ENCODE measurements at places on chromosomes 6 and 20. TPM values are rescaled to one million over a fixed set of nuclear protein-coding genes. Genes with fewer than 3 reads are reported as not detected.

KCNS1 gene
- total RNA-seq, result not detected

RIPPLY2 gene
- total RNA-seq, result not detected

DNA sequence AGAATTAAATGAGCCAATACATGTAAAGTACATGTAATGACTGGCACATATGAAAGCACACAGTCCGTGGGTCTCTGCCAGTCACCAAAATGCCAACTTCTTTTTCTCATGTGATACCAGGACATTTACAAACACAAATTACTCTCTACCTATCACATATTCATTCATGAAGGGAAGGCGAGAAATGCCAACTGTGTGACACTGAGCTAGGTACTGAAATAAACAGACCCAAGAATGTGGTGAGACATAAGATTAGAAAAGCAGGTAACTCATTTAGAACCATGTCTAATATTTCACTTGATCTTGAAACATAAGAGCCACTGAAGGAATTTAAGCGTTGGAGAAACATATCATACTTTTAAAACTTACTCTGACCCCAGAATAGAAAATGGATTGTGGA lies 41.4 kb downstream of the HBS1L start:
- DNase-seq, result no peak

- no peak for DNase-seq
Observed at GRCh38 chr6:85388531-85388930, 61.4 kb upstream of the NT5E start.

DNA sequence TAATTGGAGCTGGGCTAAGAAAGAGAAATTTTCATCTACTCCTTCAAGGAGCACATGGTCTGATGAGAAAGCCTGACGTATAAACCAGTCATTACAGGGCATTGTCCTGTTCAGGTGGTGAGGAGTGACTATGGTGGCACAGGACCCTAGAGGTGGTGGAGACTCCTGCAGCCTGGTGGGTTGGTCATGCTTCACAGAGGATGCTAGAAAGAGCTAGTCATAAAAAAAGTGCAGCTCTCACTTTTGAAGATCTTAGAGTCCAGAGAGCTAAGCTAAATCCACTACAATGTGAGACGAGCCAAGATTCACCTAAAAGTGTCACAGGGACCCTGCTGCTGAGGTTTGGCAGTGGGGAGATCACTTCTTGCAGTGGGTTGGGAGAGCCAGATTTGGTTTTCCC lies 9.8 kb upstream of the ZNF831 start:
- DNase-seq, result no peak

DNA sequence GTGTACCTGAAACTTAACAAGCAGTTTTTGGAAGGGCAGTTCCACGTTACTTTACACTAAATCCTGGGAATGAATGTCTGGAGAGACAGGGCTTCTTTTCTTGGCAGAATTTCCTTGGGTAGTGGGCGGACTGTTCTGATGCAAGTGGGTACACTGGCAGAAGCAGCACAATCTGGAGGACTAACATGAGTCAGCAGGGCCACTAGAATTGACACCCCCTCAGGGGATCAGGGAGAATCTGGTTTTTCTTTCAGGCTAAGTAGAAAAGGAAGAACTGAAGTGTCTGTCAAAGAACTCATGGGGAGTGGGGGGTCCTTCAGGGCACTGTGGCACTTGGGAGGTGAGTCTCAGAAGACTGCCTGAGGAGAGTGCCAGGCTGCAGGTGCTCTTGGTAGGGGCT lies 34.6 kb downstream of the PANK2 start:
- no peak for DNase-seq

BMP7 gene
- 1.5 TPM for total RNA-seq

GRCh38 chr20:829551-829950 lies 4.0 kb upstream of the FAM110A start:
- DNase-seq, result no peak

TRIM31 gene
- not detected for total RNA-seq

- DNase-seq, result no peak
Observed at GRCh38 chr6:43622541-43622940, 6.5 kb downstream of the GTPBP2 start.

- DNase-seq, result no peak
Observed at GRCh38 chr6:167303675-167304625, 12.8 kb downstream of the UNC93A start.

GRCh38 chr6:19896693-19897010 lies 59.5 kb downstream of the ID4 start:
- no peak for DNase-seq

DNA sequence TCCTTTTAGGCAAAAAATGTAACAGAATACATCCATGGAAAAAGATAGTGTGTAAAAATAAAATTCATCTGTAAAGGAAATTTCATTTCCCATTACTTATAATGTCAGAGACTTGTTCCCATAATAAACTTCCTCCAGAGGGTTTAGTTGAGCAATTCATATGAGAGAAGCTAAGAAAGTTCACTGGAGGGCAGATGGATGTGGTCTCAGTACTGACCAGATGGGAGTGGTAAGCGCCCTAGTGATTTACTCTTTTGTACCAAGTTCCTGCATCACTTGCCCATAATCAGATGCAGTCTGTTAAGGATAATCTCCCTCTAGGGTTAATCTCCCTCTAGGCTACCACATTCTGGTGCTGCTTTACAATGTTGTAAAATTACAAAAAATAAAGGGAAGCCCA lies 61.7 kb downstream of the ESF1 start:
- no peak for DNase-seq

BTN1A1 gene
- not detected for total RNA-seq

DNA sequence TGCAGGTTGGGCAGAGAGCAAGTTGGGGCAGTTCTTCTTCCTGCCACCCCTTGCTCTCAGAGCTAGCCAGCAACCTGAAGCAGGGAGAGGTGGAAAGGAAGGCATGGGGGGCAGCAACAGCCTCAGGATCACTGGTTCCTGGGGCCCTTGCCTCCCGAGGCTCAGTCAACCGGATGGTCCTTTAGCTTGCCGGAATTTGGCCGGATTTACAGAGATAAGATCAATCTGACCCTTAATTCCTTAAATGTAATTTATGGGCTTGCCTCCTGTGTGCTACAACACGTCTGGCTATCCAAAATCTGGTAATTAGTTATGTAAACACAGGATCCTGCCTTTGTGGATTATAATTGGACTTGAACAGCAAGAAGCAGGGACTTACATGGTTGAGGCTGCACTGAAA lies 19.5 kb upstream of the TCP11 start:
- no peak for DNase-seq

- DNase-seq, result no peak
Observed at GRCh38 chr20:61683721-61684120, 382.0 kb downstream of the TAF4 start.

DNA sequence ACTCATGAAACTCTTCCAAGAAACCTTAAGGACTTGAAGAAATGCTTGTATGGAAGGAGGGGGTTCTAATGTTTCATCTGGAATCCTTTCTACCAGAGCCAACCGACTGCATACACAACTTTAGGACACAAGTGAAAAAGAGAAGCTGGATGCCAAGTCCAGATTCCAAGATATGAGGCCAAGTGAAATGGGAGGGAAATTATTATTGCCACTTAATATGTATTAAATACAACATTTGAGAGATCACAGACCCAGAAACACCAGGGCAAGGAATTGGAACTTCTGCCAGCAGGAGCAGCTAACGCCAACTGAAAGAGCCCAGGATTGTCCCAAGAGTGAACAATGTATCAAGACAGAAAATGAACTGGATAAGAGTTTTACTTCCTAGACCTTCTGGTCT lies 144.2 kb downstream of the ARHGAP18 start:
- no peak for DNase-seq

GRCh38 chr6:10323018-10323417 lies 91.9 kb downstream of the TFAP2A start:
- no peak for DNase-seq

HTR1B gene
- total RNA-seq, result 9.9 TPM

DNA sequence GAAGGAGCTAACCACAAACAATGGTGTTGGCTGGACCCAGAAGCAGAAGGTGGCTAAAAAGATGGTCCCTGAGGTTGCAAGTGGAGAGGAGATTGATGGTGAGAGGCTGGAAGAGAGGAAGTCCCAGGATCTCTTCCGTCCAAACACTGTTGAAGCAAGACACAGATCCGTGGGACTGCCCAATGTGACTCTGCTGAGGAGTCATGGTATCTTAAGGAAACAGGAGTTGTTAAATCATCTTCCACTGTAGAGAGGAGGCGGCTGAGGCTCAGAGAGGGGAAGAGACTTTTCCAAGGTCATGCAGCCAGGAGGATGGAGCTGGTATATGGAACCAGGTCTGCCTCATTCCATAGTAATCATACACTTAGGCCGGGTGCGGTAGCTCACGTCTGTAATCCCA lies 4.1 kb upstream of the ZNF335 start:
- DNase-seq, result no peak

GRCh38 chr20:14219801-14220461 lies 117.5 kb downstream of the FLRT3 start:
- DNase-seq, result no peak

DEFB126 gene
- total RNA-seq, result not detected

BPIFB2 gene
- total RNA-seq, result not detected

AVP gene
- total RNA-seq, result not detected

GRCh38 chr6:85126485-85127167 lies 323.3 kb upstream of the NT5E start:
- no peak for DNase-seq

GRCh38 chr6:99426451-99426757 lies 1.3 kb upstream of the PNISR start:
- no peak for DNase-seq

- DNase-seq, result no peak
Observed at GRCh38 chr20:4305091-4305490, 289.7 kb upstream of the RNF24 start.

CD24 gene
- total RNA-seq, result 6.6 TPM

DUSP15 gene
- 5.6 TPM for total RNA-seq

GRCh38 chr6:112488238-112488637 lies 141.1 kb downstream of the RFPL4B start:
- no peak for DNase-seq

WFDC10B gene
- total RNA-seq, result not detected

DNA sequence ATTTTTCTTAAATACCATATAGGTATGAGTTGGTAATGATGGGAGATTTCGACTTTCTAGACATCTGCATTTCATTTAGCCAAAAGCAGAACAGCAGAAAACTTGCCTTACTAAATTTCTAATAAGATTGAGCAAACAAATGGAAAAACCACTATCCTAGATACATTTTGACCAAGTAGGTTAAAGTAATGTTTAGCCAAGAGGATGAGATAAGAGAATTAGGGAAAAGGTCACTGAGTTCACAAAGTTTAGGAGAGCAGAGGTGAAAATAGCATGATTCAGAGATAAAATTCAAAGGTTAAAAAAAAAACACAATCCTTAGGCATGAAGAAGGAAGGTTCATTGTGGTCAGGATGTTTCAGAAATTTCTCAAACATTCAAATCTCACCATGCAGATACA lies 450.3 kb downstream of the CD83 start:
- no peak for DNase-seq

STX7 gene
- total RNA-seq, result 46.2 TPM

MMP24 gene
- 0.27 TPM for total RNA-seq

GRCh38 chr6:52953911-52954839 lies 40.9 kb downstream of the GSTA4 start:
- DNase-seq, result no peak

Measured in thoracic aorta (tissue), 2 donors.